ENCODE measurements at places on chromosomes 16 and 17. TPM values are rescaled to one million over a fixed set of nuclear protein-coding genes. Genes with fewer than 3 reads are reported as not detected.
A peak's percentile ranks its signal among the peaks of the same experiment; 100 is the strongest.

GRCh38 chr17:55770196-55770870, 19.5 kb downstream of the PCTP start:
- DNase-seq, result peak; percentile 52

DNA sequence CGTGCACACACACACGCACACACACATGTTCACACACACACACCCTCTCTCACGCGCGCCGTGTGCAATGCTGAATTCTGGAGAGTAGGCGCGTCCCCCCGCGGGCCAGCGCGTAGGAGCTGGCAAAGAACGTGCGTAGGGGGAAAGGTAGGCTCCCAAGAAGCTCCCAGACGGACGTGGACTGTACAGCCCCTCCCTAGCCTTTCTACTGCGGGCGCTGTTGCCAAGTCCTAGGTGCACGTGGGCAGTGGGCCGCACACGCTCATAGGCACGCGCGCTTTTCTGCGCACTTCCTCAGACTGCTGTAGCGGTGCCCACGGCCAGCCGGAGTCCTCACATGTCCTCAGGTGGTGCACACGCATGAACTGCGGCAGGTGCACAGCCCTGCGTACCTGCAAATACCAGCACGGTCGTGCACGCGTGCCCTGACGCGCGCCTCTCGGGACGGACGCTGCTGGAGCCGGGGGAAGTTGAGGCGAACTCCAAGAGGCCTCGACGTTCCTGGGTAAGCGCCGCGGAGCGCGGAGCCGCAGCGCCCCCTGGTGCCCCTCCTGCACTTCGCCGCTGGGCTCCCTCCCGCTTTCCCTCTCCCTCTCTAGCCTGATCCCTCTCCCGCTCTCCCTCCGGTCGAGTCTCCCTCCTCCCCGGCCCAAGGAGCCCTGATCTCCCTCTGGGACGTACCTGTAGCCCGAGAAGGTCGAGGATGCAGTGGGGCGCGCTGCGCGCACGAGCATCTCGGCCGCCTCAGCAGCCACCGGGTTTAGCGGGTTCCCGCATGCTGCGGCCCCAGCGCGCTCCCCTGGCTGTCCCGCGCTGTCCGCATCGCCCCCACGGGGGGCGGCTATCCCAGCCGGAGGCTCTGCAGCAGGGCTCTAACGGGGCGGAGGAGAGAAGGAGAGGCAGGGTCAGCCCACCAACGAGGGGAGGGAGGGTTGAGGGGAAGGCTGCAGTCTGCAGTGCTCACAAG, 749 bp downstream of the GRIN2A start:
- DNase-seq, result peak; percentile 51

DNA sequence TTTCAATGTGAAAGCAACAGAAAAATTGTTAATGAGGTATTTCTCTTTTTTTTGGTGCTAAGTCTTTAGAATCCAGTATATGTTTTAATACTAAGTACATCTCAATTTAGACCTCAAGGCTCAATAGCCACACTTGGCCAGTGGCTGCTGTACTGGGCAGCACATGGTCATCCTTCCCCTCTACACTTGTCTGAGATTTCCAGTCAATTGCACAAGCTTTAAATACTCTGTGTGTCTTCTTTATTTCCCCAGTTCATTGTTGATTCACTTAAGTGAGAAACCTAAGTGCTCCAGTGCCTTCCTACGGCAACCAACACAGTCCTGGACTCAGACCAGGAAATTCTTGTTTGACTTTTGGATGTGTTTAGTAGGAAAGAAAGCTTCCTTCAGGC, 62.2 kb downstream of the TNRC6C start:
- no peak for DNase-seq

GRCh38 chr16:82061861-82062525, 26.9 kb downstream of the HSD17B2 start:
- DNase-seq, result no peak

DNA sequence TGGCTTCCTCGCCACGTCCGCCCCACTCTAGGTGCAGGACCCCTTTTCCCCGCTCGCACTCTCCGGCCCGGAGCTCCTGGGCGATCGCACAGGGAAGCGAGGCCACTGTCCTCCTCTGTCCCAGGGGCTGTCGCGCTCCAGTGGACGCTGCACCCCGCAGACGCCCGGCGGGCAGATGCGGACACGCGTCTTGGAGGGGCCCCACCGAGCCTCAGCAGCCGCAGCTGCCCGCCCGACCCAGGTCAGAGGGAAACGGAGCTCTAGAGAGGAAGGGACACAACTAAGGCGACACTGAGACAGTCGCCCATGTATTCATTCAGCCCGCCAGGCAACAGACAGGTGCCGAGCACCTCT, 726 bp upstream of the SLC13A5 start:
- no peak for DNase-seq

DNA sequence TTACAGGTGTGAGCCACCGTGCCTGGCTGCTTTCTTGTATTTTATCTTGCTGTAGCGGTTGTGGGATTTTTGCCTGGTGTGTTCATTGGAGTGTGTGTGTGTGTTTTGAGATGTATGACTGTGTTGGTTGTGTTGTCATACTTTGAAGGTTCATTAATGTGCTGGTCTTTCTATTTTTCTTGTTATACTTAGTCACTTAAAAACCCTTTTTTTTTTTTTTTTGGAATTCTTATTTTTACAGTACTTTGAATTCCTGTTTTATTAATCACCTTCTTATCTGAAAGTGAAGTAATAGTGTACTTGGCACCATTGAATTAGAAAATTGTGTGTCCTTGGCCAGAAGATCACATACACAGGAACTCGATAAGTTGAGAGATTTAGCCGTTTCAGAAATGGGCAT, 30.2 kb downstream of the TENT4B start:
- no peak for DNase-seq

- no peak for DNase-seq
Observed at GRCh38 chr17:42537156-42537805, 1.2 kb downstream of the NAGLU start.

DNA sequence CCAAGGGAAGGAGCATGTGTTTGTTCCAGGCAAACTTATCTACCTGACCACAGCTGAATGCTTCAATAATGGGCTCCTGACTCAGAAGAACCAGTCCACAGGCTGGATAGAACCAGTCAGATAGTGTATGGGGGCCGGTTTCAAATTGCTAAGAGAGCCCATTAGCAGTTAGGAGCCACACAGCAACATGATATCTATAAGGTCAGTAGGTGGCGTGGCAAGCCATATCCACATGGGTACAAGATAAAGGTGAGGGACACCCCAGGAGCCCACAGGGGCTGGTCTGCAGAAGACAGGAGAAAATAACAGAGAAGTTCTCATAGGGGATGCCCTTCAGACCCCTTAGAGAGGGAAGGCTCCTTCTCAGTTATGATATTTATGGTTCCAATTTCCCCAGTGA, 31.6 kb upstream of the CDRT15 start:
- no peak for DNase-seq

- no peak for DNase-seq
Observed at GRCh38 chr17:10001306-10001873, 96.3 kb upstream of the RCVRN start.

DNA sequence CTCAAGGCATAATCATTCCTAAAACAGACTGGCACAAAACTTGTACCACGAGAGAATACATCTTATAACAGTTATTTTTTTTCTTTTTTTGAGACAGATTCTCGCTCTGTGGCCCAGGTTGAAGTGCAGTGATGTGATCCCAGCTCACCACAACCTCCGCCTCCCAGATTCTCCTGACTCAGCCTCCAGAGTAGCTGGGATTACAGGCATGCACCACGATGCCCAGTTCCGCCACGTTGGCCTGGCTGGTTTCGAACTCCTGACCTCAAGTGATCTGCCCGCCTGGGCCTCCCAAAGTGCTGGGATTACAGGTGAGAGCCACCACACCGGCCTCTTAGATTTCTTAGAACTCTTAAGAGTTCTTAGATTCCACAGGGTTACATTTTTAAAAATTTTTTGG, 4.1 kb downstream of the NUFIP2 start:
- no peak for DNase-seq

DNA sequence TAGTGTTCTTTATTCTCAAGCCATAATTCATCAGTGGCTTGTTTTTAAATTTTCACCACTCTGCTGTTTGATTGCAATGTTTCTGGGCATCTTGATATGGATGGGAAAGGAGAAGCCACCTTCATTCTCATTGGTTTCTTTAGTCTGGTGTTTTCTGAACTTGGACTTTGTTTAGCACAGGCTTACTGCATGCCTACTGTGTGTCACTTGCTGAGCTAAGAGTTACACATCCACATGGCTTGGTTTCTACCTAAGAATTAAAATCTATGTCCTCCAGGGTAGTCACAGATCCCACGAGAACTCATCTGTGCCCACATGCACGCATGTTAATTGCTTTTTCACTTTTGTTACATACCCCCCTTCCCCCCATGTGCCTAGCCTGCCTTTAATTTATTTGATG, 4.6 kb downstream of the CMIP start:
- no peak for DNase-seq

DNA sequence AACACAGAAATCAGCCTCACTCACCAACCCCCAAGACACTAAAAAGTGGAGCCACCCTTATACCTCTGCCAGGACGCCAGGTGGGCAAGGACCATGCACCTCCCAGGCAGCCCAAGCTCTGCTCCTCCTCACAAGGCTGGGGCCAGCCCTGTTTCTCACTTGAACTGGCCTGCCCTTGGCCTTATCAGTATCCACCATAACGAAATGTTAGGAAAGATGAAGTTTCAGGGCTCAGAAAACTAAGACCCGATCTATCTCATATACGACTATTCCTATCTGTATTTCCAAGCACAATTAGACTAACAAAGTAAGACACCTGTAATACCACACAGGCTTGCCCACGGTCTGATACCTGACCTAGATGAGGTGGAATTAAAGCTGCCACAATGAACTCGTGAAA, 6.9 kb downstream of the FBXO31 start:
- no peak for DNase-seq

DNA sequence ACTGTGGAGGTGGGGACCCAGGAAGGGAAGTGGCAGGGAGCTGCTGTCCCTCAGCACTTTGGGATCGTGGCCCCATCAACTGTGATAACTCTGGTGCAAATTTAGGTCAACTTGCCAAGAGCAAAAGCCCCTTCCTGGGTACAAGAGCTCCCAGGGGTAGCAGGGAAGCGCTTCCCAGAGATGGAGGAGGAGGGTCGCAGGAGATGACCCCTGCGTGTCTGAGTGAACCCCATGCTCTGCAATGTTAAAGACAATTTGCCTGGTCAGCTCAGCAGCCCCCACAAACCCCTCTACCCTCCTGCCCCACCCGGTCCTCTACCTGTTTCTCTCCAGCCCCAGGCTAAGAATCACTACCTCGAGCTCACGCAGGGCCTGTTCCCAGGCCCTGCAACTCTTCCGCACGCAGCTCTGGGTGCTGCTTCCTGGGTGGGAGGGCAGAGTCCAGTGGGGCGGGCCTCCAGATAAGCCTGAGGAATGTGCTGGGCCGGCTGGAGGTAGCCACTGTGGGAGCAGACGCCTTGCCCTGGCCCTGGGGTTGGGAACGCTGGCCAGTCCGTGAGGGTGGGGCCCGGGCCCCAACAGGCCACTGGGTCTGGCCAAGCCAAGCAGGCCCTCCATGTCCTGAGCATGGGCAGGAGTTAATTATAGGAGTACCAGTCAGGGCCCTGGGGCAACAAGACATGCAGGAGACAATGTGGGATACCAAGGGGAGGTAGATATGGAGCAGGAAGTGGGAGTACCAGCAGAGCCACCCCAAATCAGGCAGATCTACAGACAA, 6.1 kb downstream of the DOK4 start:
- peak; percentile 59 for DNase-seq

DNA sequence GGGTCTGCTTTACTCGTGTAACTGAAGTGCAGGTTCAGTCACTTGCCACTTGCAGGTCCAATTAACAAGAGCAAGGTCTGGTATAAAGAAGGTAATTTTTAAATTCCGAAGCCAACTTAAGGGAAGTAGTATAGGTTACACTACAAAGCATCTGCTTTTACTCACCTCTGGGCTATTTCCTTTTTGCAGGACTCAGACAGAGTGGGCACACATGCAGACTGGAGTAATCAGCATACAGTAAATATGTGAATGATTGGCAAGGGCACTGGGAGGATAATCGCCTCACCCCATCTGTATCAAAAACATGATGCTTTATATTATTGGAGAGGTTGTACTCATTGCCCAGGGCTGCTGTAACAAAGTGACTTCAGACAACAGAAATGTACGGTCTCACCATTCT, 160.1 kb upstream of the CDH5 start:
- no peak for DNase-seq

The CCDC200 gene
- not detected for total RNA-seq

The KRT25 gene
- total RNA-seq, result not detected

The NECAB2 gene
- total RNA-seq, result 6.5 TPM

The WWOX gene
- total RNA-seq, result 54.4 TPM

Data from umbilical cord (tissue), 2 donors.